Stimulated activated CD4-positive, alpha-beta T cell treated with anti-CD3 and anti-CD28 coated beads, Interleukin-12 subunit alpha, Interleukin-12 subunit beta, amount 100 ng/mL, for 4 hours (primary cell): ENCODE measurements at places on chromosomes 1 and 21.

DNA sequence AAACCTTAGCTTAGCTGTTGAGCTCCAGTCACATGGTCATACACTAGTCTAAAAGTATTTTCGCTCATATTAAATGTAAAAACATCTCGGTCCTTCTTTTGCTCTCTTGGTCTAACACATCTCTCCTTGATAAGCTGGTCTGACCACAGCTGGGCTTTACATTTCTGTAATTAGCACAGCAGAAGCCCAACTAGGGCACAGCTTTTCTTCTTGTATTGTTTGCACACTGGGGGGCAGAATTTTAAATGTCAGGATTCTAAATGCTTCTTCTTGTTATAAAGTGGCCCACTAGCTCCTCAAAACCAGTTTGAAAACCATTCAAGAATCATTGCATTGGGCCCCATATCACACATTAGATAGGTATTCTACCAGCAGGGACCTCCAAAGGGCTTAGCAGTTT lies 289.1 kb upstream of the PKN2 start:
- DNase-seq = no peak

DNA sequence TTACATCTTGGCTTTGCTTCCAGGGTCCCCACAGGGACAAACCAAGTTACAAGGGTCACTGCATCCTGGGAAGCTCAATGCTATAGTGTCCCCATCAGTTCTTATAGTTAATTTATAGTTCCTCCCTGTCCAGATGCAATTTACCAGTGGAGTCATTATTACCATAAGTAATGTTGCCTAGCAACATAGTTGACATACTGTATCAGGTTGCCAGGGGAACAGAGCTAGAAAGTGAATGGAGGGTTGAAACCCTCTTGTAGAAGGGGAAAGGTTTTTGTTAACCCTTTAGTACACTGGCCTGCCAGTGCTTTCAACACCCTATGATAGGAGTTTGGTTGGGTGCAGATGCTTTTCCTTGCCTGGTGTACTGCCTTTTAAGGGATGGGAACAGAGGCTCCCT lies 34.3 kb upstream of the TTC4 start:
- no peak for DNase-seq

DNA sequence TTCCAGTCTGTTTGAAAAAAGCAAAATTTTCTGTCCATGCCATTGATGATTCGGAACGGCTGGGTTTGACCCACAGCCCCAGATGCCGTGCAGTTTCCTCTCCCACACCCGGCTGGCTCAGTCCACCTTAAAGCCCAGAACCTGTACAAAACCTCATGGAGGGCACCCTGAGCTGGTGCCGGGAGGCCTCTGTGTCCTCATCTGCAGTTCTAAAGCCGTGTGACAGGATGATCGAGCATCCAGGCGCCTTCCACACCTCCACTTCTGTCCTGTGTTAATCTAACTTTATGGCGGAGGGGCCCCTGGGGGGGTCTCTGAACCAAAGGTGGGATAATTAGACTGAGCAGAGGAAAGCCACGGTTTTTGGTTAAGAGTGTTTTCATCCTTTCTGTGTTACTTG lies 49.6 kb downstream of the SLC37A1 start:
- no peak for DNase-seq

DNA sequence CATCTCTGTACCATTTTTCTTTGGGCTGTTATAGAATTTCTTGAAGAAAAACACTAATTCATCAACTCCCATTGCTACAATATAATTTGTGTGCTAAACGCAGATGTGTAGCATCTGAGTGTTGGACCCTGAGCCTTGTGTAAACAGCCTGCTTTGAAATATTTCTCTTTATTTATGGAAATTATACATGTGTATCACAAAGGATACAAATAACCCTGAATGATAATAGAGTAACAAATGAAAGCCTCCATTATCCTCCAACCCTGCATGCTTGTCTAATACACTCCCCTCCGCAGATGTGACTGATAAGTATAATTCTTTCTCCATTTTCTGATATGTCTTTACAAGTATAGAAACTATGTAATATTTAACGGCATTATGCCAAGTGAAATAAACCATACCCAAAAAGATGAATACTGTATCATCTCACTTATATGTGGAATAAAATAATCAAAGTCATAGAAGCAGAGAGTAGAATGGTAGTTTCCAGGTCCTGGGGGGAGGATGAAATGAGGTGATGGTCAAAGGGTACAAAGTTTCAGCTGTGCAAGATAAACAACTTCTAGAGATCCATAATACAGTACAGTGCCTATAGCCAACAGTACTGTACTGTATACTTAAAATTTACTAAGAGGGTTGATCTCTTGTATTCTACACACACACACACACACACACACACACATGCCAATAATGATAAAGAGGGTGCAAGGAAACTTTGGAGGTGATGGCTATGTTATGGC lies 2.8 kb upstream of the ADAM30 start:
- no peak for DNase-seq
